Stimulated activated CD4-positive, alpha-beta T cell treated with anti-CD3 and anti-CD28 coated beads, Interleukin-2, amount 100 ng/mL, for 24 hours (primary cell): ENCODE measurements at places on chromosomes 2 and 18.

DNA sequence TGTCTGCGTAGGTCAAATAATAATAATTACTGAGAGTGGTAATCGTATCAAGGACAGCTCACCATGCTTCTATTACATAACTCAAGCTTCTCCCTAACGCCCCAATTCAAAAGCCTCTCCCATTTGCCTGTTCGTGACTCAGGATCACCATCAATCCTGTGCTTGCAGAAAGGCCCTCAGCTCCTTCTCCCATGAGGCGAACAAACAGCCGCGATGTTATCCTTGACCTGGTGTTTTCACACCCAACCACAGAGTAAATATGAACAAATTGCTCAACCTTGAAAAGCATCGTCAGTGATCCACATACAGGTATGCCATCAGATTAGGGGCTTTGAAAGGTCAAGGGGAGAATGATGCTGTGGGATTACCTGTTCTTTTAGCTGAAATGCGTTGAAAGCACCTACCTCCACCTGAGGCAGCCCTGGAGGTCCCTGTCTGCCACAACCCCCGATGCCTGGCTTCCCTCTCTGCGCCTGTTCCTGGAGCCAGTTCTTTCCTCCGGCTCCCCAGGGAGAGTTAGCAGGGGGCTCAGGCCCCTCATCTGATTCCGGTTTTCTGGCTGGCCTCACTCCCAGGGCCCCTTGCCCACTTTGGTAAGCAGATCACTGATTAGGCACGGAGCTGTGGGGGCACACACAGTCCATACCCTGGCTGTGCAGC lies 39.1 kb upstream of the ODC1 start:
- DNase-seq = no peak

GRCh38 chr2:45988879-45989278 lies 308.3 kb upstream of the EPAS1 start:
- DNase-seq = no peak

DNA sequence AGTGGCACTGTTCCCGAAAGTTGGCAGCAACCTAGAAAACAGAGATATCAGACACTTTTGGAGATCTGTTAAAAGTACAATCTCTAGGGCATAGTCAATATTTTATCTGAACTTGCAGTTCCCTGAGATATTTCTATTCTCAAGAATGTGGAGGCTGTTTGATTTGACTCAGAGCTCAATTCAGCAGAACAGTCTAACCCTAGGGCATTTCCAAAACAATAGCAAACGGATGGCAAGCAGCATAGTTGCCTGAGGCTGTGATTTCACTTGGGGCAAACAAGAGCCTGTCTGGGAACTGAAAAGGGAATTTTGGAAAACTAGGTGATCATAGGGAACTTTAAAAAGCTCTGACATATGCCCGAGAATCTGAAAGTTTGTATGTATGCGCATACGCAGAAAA lies 772.8 kb upstream of the LRRTM1 start:
- DNase-seq = no peak

DNA sequence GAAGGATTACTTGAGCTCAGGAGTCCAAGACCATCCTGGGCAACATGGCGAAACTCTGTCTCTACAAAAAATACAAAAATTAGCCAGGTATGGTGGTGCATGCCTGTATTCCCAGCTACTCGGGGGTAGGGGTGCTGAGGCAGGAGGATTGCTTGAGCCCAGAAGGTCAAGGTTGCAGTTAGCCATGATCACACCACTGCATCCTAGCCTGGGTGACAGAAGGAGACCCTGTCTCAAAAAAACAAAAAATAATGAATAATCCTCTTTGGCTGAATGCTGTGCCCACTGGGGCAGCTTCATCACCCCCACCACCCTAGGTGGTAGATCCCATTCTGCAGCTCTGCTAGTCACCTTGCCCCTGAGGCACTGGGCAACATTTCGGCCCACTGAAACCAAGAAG lies 109.4 kb downstream of the ZFP36L2 start:
- DNase-seq = no peak

- no peak for DNase-seq
Observed at GRCh38 chr2:184683911-184684310, 85.6 kb downstream of the ZNF804A start.

GRCh38 chr2:206981739-206982340 lies 42.5 kb downstream of the CPO start:
- peak; percentile 52 for DNase-seq

GRCh38 chr2:168912901-168913369 lies 11.8 kb downstream of the G6PC2 start:
- no peak for DNase-seq

- no peak for DNase-seq
Observed at GRCh38 chr2:46232860-46233259, 64.3 kb upstream of the EPAS1 start.
